ENCODE measurements at places on chromosomes 16 and 17. TPM values are rescaled to one million over a fixed set of nuclear protein-coding genes. Genes with fewer than 3 reads are reported as not detected.

The MAP1LC3B gene
- polyA plus RNA-seq: 50.3 TPM

The KRTAP2-3 gene
- polyA plus RNA-seq: 21.3 TPM

The PYY gene
- polyA plus RNA-seq: not detected

The AANAT gene
- polyA plus RNA-seq: not detected

The CACNG5 gene
- polyA plus RNA-seq: not detected

The GPR139 gene
- not detected for polyA plus RNA-seq

The CPHXL2 gene
- not detected for polyA plus RNA-seq

All from keratinocyte (primary cell).